ENCODE measurements at places on chromosomes 16 and 17.

- DNase-seq, result no peak
Observed at GRCh38 chr17:33435721-33436301, 142.7 kb upstream of the ASIC2 start.

DNA sequence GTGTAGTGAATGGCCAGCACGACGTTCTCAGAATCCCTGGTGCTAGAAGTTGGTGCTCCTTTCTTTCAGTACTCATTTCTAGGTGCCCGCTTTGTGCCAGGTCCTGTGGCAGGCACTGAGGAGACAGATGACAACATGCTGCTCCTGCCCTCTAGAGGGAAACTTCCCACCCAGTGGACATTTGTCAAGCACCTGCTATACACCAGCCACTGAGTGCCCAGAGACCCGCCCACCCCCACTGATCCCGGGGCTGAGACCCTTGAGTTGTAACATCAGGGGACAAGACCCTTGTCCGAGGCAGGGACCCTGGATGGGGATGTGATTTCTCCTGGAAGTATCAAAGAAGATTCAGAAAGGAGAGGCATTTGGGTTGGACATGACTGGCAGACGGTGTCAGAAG lies 25.1 kb downstream of the UNC13D start:
- DNase-seq, result no peak

DNA sequence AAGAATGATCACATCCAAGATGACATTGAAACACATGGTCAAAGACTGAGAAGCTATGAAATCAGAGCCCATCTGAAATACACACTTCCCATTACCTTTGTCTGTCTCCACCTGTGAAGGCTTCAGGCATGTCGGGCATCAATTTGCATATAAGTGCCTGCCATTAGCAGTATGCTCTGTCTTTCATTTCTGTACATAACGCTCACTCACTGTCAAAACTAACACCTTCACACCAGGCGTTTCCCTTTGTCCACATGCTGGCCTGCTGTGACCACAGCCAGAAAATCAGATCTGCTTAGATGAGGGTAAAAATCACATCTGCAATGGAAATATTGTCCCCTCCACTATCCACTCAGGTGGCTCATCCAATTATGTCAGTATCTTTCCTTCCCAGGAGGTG lies 524.8 kb downstream of the TOX3 start:
- no peak for DNase-seq

DNA sequence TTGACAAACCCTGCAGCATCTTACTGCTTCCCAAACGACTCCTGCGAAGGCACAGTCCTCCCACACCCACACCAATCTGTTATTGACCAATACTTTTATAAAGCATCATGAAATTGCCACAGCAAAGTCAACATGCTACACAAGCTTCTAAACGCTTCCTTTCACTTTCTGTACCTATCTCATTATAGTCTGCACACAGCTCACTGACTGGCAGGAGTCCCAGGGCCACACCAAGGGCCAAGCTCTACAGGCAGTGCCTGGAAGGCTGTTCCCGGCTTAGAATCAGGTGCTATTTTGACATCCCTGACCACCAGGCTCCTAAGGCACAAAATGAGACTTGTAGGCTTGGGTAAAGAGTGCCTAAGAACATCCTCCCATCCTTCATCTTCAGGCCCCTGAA lies 39.5 kb downstream of the USP7 start:
- DNase-seq, result no peak

DNA sequence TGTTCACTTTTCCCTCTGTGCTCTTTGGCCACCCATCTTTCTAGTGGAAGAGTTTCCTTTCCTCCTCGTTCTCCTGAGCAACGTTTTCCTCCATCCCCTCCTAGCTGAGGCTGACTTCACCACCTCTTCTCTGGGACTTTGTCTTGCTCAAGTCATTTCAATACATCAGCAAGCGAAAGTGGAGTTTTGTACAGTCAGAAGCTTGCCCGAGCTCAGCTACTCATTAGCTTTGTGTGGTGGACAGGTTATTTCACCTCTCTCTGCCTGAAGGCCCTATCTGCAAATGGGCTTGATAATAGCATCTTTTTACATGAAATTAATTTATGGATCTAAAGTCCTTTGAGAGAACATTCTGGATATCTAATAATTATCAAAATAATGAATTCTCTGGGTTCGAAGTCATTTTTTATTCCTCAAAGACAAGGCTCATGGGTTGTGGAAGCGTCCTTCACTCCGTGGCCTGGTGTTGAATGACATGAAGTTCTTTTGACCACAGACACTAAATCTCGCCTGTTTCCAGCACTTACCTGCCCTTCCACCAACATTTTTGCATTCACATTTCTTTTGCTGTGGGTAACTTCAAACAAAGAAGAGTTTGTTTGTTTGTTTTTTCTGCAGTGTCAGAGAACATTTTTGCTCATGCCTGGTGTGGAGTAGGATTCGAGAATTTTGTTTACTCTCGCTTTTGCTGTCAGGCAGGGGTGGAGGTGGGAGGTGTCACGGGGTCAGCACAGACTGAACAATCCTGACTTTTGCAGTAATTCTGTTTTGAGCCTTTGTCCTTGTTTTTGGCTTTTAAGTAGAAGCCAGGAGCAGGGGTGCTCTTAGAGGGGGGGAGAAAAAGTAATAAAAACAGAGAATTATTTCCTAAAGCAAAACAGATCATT lies 155.0 kb upstream of the CACNG5 start:
- DNase-seq, result no peak

DNA sequence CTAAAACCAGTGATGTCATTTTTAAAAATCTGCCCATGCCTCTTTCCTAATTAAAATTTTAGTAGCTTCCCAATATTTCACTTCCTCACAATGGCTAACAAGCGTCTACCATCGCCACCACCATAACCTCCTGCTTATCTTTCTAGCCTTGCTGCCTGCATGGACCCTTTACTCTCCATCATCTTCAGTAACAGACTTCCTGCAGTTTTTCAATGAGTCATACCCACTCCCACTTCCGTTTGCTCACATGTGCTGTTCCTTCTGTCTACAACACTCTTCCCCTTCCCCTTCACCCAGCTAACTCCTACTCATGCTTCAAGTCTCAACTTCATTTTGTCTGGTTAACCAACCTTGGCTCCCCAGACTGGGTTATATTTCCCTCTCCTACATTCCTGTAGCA lies 12.8 kb upstream of the SKAP1 start:
- DNase-seq, result no peak

DNA sequence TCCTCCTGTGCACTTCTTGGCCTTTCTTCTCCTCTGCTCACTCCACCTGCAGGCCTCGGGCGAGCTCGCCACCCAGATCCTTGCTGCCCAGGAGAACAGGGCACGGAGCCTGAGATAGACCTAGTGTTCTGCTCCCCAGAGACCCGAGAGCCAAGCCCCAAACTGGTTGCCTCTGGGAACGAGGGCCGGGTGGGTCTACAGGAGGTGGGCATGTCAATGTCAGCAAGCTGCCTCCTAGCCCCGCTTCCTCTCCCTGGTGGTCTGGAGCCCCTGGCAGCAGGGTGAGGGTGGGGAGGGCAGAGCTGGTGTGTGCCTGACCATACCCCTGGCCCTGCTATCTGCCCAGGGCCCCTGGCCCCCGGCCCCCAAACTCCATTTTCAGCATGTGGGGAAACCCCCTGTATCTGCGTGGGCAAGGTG lies 841 bp upstream of the NDRG4 start:
- DNase-seq, result no peak

DNA sequence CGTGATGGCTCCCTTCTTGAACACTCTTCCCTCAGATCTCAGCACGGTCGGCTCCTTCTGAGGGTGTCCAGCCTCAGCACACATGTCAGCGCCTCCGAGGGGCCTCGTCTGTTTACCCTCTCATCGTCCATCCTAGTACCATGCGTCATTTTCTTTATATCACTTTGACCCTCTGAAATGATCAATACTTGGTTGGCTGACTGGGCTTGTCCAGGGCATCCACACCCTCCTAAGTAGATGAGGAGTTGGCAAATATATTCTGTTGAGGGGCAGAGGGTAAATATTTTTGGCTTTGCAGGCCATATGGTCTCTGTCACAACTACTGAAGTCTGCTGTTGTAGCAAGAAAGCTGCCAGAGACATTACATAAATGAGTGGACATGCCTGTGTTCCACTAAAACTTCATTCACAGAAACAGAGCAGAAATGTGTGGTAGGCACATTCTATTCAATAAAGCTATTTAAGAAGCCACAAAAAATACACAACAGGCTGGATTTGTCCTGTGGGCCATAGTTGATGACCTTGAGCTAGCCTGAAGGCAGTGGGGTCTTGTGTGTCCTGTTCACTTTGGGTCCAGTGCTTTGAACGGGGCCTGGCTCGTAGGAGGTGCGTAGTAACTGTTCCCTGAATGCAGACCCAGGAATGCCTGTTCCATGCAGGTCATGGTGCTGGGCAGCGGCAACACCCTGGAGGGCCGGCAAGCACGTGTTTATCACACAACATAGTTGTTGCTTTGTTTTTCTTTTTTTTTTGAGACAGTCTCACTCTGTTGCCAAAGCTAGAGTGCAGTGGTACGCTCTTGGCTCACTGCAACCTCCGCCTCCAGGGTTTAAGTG lies 185.8 kb downstream of the SNX29 start:
- DNase-seq, result no peak

Data from epithelial cell of proximal tubule (primary cell).